Sigmoid colon (tissue), 7 donors: ENCODE measurements at places on chromosomes 11 and 22. TPM values are rescaled to one million over a fixed set of nuclear protein-coding genes. Genes with fewer than 3 reads are reported as not detected.

- DNase-seq, result no peak
Observed at GRCh38 chr11:66973956-66974580, 1.0 kb upstream of the C11orf86 start.

GRCh38 chr11:68962527-68963250 is 18.1 kb downstream of the MRGPRD start:
- peak; percentile 68 for DNase-seq

DNA sequence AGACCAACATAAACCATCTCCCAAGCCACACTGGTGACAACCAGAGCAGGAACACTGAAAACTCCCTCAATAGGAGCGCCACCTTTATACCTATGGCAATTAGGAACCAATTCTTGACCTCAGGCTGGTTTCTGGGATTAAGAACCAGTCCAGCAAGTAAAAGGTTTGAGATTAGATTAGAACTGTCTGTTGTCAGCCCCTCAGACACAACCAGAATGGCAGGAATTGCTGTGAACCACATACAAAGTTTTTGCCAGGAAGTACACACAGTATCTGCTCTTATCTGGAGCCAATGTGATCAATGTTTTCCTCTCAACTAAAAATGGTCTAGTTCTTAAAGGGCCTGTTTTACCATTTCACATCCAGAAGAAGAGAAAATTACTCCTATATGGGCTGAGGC is 55.2 kb downstream of the RBFOX2 start:
- DNase-seq, result no peak

DNA sequence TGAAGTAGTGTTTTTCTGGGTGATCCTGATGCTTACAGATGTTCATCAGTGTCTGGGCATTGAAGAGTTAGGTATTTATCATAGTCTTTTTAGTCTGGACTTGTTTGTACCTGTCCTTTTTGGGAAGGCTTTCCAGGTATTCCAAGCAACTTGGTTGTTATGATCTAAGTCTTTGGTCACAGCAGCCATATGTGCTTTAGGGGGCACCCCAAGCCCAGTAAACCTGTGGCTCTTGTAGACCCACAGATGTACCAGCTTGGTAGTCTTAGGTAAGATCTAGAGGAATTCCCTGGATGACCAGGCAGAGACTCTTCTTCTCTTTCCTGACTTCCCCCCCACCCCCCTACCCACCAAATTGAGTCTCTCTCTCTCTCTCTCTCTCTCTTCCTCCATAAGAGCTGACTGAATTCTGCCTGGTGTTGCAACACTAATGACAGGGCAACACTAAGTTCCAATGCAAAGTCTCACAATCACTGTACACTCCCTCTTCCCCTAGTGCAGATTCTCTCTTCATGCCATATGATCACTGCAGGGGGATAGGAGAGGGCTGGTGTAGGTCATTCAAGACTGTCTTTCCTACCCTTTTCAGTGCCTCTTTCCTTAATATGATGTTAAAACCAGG is 24.5 kb upstream of the MMP8 start:
- DNase-seq, result no peak

GRCh38 chr11:116256215-116256614 is 516.6 kb downstream of the BUD13 start:
- no peak for DNase-seq

GRCh38 chr11:10906521-10906920 is 48.7 kb upstream of the ZBED5 start:
- DNase-seq, result no peak

GRCh38 chr11:13963949-13964770 is 1.6 kb downstream of the SPON1 start:
- no peak for DNase-seq

DNA sequence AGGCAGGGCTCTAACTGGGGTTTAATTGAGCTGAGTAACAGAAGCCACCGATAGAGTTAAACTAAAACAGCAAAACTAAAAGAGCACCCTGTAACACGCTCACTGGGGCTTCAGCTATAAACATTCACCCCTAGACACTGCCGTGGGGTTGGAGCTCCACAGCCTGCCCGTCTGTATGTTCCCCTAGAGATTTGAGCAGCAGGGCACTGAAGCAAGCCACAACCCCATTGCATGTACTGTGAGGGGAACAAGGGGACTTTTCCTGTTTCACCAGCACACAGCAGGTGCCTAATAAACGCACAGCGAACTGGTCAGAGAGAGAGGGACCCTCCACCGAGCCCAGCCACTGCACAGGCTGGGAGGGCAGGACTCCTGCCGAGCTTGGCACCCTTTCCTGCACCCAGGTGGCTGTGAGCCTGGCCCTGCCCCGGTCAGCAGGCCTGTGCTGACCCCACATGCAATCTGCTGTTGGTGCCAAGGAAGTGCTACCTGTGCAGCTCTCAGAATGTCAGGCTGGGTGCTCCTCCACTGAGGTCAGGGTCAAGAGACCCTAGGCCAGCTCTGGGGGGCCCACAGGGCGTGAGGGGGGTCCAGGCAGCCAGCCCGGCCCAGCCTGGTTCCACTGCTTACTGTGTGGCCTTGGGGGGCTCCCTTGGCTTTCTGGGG is 31.9 kb downstream of the RTN4R start:
- no peak for DNase-seq

GRCh38 chr11:96706761-96707160 is 316.9 kb downstream of the JRKL start:
- DNase-seq, result no peak

DNA sequence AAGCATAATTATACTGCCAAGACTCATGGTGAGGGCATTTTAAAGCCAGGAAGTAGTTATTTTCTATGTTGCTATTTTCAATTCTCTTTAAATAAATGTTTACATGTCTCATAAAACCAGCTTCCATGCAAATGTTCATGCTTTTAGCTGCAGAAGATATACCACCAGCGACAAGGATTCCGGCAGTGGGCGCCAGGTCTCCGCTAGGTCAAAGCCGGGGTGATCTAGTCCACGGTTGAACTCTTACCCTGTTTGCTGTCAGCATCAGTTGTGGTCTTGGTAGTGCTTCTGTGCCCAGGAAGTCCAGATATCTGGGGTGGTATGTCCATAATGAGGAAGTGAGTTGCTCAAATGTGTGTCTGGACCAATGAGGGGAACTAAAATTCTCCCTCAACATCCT is 265.7 kb downstream of the BRD1 start:
- no peak for DNase-seq

DNA sequence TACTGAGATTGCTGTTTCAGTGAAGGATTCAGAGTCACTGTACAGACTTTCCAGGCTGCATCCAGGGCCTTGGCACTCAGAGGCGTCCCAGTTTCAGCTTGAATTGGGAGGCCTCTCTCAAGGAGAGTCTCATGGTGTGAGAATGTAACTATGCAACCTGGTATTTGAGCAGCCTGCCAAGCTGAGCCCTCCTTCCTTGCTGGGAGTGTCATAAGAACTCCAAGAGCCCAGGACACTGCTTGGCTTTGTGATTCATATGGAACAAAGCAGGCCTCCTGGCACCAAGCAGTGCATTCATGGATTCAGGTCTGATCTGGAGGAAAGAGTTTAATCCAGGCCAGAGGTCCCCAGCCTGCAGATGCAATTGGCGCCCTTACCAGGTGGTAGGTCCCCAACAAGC is 171.7 kb downstream of the DBX1 start:
- DNase-seq, result peak; percentile 82

- no peak for DNase-seq
Observed at GRCh38 chr11:119481667-119482400, 58.9 kb upstream of the THY1 start.

GRCh38 chr11:2655834-2656622 is 43.8 kb downstream of the KCNQ1OT1 start:
- no peak for DNase-seq

DNA sequence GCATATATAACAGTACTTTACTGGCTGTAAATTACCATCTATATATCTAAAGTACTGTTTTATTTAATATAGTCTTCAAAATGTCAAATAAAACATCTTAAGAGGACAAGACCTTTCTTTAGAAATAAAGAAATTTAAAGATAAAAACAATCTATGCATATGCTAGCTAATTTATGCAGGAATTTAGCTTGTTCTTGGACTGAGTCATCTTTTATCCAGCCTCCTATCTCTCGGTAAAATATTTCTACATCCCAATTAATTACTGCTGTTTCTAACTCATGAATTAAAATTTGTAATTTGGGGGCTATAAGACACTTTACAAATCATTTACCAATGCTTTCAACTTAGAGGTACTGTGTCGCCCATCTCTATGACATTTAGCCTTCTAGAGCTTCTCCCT is 72.8 kb upstream of the DDI1 start:
- DNase-seq, result no peak

GRCh38 chr22:26065847-26066246 is 103.4 kb upstream of the SEZ6L start:
- no peak for DNase-seq

- no peak for DNase-seq
Observed at GRCh38 chr11:23539556-23539955, 679.3 kb upstream of the CCDC179 start.

GRCh38 chr11:63918507-63919191 is 1.7 kb upstream of the RCOR2 start:
- no peak for DNase-seq

DNA sequence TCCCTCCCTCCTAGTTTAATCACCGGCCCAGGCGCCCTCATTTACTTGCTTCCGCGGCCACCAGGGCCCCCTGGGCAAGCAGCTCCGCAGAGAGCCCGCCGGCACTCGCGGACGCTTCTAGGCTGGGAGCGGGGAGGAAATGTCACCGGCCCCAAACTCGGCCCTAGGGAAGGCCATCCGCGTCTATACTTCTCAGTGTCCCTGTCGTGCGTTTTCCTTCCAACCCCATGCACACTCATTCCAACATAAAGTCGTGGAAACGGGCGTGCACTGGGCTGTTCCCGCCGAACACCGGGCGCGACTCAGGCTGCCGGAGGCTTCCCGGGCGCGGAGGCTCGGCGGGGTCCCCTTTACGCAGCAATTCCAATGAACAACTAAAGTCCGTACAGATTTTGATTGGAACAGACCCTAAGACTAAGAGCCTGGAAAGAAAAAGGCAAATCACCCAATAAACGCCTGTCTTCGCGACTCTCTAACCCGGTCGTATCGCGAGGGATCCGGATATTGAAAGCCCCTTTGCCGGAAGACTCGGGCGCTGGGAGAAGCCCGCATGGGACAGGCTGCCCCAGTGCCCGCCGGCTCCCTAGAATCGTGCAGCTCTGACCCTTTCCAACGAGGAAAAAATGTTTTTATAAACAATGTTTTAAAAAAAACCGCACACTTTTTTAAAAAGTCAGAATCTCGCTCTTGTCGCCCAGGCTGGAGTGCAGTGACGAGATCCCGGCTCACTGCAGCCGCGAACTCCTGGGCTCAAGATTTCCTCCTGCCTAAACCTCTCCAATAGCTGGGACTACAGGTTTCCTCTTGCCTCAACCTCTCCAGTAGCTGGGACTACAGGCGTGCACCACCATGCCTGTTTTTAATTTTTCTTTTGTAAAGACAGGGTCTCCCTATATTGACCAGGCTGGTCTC is 1.3 kb upstream of the BARX2 start:
- no peak for DNase-seq

- no peak for DNase-seq
Observed at GRCh38 chr11:22730319-22730718, 63.9 kb downstream of the GAS2 start.

- DNase-seq, result no peak
Observed at GRCh38 chr22:20137671-20138416, 6.2 kb downstream of the ZDHHC8 start.

GRCh38 chr22:40728731-40729189 is 49.5 kb downstream of the MCHR1 start:
- DNase-seq, result no peak

DNA sequence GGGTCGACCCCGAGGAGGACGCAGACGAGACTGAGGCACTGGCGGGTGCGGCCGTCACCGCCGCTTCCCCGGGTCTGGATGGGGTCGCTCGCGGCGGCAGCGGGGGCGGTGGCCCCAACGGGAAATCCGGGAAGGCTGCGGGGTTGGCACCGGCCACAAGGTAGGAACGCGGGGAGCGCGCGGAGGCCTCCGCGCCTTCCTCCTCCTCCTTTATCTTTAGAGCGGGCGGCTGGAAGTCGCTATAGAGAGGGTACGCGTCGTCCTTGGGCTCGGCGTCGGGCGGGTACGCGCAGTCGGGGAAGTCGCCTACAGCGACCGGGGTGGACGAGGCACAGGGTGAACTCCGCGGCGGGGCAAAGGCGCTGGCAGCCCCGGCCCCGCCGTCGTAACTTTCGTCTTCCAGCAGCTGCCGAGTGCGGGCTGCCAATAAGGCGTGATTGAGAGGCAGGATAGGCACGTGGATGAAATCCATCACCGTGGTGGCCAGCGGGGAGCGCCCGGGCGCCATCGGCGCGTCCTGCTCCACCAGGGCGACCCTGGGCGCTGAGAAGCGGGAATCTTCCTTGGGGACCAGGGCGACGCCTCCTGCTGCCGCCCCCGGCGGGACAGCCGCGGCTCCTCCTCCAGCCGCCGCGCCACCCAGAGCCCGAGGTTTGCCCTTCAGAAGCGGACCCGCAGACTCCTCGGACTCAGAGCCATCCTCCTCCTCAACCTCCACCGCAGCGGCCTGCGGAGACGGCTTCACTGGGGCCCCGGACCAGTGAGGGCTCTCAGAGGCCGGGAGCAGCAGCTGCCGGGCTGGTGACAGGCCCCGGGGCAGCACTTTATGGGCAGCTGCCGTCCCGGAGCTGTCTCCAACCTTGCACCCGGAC is 1.7 kb downstream of the PGR start:
- peak; percentile 71 for DNase-seq

GRCh38 chr11:45348729-45349128 is 62.6 kb upstream of the SYT13 start:
- no peak for DNase-seq

DNA sequence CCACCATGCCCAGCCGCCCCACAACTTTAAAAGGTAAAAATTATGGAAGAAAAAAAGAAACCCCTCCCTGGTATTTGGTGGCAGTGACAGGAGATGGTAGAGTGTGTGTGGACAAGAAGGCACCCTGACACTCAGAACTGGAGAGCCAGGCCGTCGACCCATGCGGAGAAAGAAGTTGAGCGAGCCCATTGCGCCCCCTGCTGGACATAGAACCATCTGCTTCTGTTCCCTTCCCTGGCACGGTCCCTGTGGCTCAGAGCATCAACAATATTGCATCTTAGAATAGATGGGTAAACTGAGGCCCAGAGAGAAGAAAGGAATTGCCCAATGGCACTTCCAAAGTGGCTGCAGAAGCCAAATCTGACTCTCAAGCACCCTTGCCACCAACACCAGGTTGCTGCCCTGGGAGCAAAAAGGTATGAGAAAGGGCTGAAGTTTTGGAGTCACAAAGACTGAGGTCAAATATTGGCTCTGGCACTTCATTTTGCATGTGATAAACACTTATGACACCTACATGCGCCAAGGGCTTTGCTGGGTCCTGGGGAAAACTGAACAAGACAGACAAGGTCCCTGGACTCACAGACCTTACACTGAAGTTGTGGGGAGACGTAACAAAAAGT is 8.6 kb downstream of the MRPL11 start:
- peak; percentile 90 for DNase-seq

CAPN5 gene
- 5.1 TPM for total RNA-seq

RBMXL2 gene
- not detected for total RNA-seq

ALG9 gene
- 28.5 TPM for total RNA-seq

OOSP3 gene
- not detected for total RNA-seq

TMEM191B gene
- 0.36 TPM for total RNA-seq

MGAT3 gene
- 1.4 TPM for total RNA-seq

MAPK8IP2 gene
- total RNA-seq, result 0.66 TPM

CYTH4 gene
- 22.0 TPM for total RNA-seq

OR56A4 gene
- total RNA-seq, result not detected

NAV2 gene
- 22.1 TPM for total RNA-seq

CYP2D6 gene
- 0.81 TPM for total RNA-seq

ALX4 gene
- total RNA-seq, result not detected

SSTR3 gene
- total RNA-seq, result not detected

USP28 gene
- total RNA-seq, result 25.0 TPM

PRG3 gene
- not detected for total RNA-seq

LRRC74B gene
- total RNA-seq, result not detected

BIRC3 gene
- 9.1 TPM for total RNA-seq

CCDC86 gene
- 12.0 TPM for total RNA-seq

ZNF280A gene
- not detected for total RNA-seq

NPAS4 gene
- 0.95 TPM for total RNA-seq
